CD4-positive, alpha-beta T cell treated with Interferon alpha-2 for 1 hour (primary cell): ENCODE measurements at places on chromosomes 7 and 10.

GRCh38 chr7:134056816-134057215 lies 70.3 kb upstream of the LRGUK start:
- no peak for DNase-seq

GRCh38 chr7:78420001-78420400 lies 621.4 kb downstream of the PHTF2 start:
- no peak for DNase-seq

DNA sequence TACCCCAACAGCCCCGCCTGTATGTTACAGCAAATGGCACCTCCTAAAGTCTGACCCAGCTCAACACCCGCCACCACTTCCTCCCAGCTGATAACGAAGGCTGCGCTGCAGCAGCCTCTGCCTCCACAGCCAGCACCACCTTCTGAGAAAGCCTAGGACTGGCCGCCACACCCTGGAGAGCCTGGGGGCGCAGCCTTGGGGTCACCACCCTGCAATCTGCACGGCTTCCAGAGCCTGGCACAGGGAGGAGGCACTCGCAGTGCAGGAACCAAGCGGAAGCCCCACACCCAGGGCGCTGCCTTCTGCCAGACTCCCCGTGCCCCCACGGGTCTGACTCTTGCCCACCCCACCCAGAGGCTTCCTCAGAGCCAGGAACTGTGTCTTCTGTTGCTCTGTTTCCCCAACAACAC lies 112.5 kb downstream of the MAD1L1 start:
- DNase-seq: peak; percentile 67

GRCh38 chr10:121519901-121520493 lies 78.2 kb downstream of the FGFR2 start:
- no peak for DNase-seq

DNA sequence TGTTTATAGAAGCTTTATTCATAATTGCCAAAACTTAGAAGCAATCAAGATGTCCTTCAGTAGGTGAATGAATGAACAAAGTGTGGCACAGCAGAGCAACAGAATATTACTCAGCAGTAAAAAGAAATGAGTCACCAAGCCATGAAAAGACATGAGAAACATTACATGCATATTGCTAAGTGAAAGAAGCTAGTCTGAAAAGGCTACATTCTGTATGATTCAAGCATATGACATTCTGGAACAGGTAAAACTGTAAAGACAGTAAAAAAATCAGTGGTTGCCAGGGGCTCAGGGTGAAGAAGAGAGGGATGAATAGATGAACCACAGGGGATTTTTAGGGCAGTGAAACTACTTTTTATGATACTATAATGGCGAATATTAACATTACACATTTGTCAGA lies 80.9 kb upstream of the APBB1IP start:
- no peak for DNase-seq

DNA sequence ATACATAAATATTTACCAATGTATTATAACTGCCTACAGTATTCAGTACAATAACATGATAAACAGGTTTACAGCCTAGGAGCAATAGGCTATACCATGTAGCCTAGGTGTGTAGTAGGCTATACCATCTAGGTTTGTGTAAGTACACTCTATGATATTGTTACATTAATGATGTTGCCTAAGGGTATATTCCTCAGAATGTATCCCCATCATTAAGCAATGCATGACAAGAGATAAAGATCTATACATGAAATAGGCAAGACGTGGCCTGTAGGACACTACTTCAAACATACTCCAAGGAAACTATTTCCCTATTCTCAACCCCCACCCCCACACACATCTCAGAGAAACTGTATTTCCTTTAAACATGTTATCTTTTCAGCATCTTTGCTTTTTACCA lies 15.3 kb upstream of the ADAM22 start:
- DNase-seq: no peak

GRCh38 chr7:140039066-140039465 lies 23.7 kb downstream of the PARP12 start:
- no peak for DNase-seq

- no peak for DNase-seq
These were observed 1189.5 kb downstream of the GATA3 start for GRCh38 chr10:9243941-9244411.

DNA sequence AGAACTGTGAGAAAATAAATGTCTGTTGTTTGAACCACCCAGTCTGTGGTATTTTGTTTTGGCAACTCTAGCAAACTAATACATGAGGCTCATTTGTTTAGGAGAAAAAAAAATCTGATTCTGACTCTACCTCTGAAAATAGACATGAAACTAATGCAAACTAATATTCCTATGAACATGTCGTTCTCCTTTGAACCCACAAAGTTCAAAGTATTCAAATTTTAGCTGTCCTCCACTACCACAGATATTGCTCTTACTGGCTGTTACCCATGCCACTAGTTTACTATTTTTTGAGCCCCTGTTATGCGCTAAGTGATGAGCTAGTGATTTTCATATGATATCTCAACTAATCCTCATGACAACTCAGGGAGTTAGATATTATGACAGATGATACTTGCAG lies 58.8 kb upstream of the ZNF804B start:
- no peak for DNase-seq

DNA sequence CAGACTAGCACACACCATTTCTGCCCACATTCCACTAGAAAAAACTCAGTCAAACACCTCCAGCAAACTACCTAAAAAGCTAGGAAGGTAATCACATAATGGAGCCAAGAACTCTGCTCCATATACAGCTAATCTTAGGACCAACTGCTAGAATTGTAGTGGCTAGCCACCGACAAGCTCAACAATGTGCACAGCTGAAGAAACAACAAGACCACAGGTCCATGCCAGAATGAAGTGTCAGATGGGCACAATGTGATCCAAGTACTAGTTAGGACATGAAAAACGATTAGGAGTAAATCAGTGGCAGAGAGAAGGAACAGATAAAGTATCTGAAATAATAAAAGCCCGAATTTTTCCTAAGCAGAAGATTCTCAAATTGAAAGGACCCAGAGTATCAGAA lies 38.6 kb downstream of the TMEM106B start:
- DNase-seq: no peak

- no peak for DNase-seq
These were observed 712.1 kb downstream of the PARD3 start for GRCh38 chr10:34102893-34103506.

GRCh38 chr10:119703903-119704508 lies 21.8 kb upstream of the INPP5F start:
- DNase-seq: peak; percentile 36

DNA sequence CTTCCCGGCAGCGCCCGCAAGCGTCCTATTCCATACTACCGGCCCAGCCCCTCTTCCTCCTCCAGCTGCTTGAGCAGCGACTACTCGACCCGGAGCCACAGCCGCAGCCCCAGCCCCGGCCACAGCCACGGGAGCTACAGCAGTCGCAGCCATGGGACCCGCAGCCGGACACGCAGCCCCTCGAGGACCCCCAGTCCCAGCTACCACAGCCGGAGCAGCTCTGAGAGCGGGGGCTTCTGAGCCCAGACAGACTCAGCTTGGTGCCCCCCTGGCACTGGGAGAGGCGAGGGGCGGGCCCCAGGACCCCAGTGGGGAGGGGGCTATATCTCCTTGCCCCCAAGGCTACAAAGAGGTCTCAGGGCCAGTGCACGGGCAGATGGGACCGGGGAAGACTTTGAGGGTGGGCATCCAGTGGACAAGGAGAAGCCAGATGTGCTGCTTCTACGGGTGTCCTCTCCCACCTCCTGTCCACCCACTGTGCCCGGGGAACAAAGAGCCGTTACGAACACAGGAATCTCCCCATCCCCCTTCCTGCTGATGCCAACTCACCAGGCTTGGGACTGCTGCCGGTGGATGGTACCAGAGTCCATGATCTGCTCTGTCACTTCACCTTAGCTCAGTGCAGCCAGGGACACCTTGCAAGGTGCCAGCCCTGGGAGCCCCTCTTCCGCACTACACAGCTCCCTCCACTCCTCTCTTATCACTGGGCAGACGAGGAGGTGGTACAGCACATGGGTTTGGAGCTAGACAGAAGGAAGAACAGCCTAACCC lies 16.7 kb upstream of the HSPB1 start:
- DNase-seq: no peak

DNA sequence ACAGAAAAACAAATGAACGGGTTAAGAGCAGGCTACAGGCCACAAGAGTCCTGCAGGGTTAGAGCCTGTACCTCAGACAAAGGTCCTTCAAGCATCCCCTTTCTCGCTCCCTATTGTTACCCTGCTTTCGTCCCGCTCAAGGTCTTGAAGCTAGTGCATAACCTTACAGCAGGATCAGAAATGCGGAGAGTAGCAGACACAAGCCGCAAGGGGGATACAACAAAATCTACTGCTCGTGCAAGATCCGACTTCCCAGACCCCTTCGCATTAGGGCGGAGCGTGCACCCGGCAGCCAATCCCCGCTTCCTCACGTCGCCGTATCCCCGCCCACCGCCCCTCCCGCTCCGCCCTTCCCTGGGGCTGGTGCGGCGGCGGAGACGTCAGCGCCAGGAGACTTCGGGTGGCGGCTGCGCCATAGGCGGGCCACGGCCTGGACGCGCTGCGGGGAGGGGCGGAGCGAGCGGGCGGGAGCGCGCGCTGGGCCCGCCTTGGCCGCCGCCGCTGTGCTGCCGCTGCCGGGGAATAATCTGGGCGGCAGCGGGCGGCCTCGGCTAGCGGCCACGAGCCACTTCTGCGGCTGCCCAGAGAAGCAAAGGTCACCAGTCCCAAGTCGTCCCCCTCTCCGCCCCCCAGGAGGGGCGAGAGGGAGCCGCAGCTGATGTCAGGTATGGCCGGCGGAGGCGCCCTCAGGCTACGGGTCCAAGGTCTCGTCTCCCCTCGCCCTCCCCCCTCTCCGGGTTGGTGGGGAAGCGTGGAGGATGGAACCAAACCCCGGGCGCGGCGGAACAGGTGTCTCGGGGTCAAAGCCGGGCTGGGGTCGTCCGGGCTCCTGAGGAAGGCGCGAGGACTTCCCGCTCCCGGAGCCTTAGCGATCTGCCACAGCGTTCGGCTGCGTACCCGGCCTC lies at the start of gene C1GALT1:
Gene C1GALT1 (plus strand): TSS at position 389 of the 905 bp plus-strand sequence. CDS start 51,776 bp downstream, outside the sequence.
- DNase-seq: peak; percentile 98

DNA sequence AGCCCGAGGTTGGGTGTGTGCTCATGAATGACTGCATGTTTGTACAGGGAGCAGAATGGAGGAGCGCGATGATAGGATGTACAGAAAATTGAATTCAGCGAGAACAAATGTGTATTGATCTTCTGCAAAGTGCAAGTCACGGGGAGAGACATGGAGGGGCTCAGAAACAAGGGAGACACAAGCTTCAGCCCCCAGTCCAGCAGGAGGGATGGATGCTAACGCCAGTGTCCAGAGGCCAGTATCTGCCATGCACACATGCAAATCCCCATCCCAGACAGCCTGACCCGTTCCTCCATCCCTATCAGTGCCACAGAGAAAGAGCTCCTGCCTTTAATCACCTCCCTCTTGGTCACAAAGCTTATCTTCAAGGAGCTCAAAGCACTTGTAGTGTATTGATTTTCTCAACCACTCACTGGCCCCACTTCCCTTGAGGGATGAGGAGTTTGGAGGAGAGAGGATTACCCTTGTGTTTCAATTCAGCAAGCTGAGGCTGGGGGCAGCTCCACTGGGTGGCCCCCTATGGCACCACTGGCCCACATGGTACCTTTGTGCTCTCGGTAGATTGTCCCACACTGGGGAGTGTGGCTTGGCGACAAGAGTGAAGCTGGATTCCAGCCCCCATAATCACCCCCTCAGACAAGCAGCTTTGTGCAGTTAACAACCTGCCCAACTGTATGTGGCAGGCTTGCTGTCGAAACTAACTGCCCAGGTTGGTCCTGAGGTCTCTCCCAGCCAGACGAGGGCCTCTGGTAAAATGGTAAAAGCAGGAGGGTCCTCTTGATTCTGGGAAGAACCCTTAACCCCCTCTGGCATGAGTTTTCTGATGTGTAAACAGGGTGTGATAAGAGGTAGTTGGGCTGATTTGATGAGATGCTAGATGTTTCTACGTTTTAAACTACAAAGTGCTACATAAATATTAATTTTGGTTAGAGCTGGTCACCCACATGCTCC lies 151.6 kb upstream of the UNC5B start:
- DNase-seq: no peak

DNA sequence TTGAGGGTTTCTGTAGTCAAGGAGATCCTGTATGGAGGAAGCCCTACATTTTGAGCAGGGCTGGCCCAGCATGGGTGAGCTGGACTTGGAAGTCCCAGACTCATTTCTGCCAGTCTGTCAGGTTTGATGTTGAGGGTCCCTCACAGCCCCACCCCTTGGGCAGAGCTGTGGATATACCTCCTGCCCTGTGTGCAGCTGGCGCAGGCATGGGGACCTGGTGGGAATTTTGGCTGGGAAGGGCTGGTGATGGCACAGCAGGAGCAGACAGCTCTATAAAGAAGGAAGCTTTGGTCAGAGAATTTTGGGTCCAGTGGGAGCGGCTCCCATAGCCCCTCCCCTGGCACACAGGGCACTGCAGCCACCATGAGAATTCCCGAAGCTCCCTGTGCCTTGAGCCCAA lies 482.6 kb downstream of the RPS24 start:
- DNase-seq: no peak

- DNase-seq: no peak
These were observed at the start of gene LGI1 for GRCh38 chr10:93757801-93758507. TSS of gene LGI1 (plus strand) at chr10:93757936. CDS start at chr10:93758145, 209 bp downstream.

- DNase-seq: no peak
These were observed 37.2 kb upstream of the CCDC7 start for GRCh38 chr10:32408690-32409089.

- no peak for DNase-seq
These were observed 72.4 kb downstream of the TRIL start for GRCh38 chr7:28885771-28886170.

DNA sequence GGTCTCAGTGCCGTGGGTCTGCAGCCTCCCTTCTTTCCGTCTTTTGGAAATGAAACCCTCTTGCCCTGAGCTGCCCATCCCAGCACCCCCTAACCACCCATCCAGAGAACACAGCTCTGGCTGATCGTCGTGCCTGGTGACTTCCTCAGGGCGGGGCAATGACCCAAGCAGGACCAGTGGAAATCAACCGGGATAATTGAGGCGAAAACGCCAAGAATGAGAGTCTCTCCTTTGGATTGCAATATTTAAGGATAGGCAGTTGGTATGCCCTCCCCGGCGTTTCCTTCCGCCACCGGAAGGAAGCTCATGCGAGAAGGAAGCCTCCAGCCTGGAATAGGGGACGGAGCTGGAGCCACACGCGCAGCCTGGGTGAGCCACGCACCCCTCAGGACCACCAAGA lies 73.7 kb upstream of the PFKP start:
- DNase-seq: no peak

DNA sequence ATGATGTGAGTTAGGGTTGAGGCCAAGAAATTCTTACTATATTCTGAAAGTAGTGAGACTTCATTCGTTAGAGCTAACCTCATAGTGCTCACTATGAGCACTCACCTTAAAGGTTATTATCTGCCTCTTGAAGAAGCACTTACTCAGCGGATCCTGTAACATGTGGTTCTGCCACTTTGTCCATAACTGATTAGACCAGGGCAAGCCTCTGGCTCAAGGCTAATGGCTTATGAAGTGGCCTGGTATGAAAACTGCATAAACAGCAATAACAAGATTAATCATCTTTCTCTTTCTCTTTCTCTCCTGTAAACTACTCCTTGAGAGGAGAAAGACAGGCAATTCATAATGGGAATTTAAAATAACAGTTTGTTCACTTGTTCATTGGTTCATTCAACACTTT lies 82.8 kb downstream of the MAPK8 start:
- no peak for DNase-seq
